Naive thymus-derived CD8-positive, alpha-beta T cell (primary cell): ENCODE measurements at places on chromosomes 1 and 21. TPM values are rescaled to one million over a fixed set of nuclear protein-coding genes. Genes with fewer than 3 reads are reported as not detected.

The SPATA1 gene
- total RNA-seq: 2.5 TPM

The CD55 gene
- total RNA-seq: 102 TPM

The SOD1 gene
- 211 TPM for total RNA-seq

The LCA5L gene
- 0.23 TPM for total RNA-seq

The LYPD8 gene
- total RNA-seq: not detected

The MAP1LC3C gene
- total RNA-seq: not detected

The SYTL1 gene
- total RNA-seq: 135 TPM

The CD53 gene
- total RNA-seq: 295 TPM

The LMX1A gene
- not detected for total RNA-seq

The C1orf53 gene
- not detected for total RNA-seq

DNA sequence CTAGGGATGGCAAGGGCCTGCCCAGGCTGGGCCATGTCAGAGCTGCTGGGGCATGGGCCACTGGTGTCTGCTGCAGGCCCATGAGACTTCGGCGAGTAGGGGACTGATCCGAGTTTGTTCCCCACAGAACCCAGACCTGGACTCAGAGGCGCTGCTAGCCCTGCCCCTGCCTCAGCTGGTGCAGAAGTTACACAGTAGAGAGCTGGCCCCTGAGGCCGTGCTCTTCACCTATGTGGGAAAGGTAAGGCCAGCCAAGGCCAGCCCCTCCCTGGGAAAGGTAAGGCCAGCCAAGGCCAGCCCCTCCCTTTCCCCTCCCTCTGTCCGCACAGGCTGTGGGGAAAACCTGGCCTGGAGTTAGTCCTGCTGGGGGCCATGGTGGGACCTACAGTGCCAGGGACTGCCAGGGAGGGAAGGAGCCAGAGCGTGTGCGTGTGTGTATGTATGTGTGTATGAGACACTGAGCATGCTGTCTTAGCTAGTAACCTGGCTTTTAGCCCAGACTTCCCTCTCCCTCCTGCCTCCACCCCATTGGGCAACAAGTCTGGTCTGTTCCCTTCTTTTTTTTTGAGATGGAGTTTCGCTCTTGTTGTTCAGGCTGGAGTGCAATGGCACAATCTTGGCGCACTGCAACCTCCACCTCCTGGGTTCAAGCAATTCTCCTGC, 8.0 kb downstream of the FAAH start:
- DNase-seq: no peak

DNA sequence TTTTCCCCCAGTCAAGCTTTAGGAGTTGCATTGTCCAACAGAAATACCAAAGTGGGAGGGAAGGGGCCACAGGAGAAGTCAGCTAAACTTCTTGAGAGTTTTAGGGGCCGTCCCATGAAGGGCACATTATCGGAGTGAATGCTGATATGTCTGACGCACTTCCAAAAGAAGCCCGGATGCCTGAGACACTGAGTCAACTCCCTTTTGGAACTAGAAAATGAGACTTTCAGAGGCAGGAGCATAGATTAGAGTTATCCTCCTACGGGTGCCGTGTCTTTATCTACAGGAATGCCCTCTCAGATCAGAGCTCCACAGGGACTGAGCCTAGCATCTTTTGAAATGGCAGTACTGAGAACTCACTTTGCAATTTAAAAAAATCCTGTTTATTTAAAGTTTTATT, 13.1 kb downstream of the ACTN2 start:
- DNase-seq: no peak

DNA sequence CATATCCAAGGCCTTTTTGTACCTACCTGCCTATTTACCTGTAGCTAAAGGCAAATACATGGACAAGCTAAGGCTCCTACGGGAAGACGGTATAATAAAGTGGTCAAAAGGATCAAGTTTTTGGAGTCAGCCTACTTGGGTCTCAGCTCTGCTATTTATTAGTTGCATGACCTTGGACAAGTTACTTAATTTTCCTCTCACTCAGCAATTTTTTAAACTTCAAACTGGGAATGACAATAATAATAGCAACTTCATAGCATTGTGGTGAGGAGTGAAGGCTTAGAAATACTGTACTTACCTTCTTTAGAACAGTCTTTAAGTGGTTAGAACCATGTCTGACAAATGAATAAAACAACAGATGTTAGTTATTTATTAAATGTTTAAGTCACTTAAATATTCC, 60.2 kb upstream of the SLC35F3 start:
- no peak for DNase-seq

GRCh38 chr1:115245227-115245626, 92.8 kb downstream of the NGF start:
- DNase-seq: no peak

DNA sequence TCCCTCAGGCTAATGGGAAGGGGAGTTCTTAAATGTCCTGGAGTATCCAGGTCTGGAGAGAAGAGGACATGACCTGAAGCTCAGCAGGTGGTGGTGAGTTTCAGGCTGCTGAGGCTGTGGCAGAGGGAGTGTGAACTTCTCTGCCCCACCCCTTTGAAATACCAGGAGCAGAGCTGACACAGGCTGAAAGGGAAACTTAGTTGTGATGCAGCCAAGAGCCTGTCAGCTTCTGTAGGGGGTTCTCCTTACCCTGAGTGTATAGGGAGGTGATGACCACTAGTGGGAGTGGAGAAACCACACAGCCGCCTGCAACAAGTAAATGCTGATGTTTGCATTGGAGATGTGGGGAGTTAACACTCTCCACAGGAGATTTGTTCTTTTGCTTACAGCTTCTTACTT, 152.3 kb downstream of the FCRL5 start:
- DNase-seq: no peak

DNA sequence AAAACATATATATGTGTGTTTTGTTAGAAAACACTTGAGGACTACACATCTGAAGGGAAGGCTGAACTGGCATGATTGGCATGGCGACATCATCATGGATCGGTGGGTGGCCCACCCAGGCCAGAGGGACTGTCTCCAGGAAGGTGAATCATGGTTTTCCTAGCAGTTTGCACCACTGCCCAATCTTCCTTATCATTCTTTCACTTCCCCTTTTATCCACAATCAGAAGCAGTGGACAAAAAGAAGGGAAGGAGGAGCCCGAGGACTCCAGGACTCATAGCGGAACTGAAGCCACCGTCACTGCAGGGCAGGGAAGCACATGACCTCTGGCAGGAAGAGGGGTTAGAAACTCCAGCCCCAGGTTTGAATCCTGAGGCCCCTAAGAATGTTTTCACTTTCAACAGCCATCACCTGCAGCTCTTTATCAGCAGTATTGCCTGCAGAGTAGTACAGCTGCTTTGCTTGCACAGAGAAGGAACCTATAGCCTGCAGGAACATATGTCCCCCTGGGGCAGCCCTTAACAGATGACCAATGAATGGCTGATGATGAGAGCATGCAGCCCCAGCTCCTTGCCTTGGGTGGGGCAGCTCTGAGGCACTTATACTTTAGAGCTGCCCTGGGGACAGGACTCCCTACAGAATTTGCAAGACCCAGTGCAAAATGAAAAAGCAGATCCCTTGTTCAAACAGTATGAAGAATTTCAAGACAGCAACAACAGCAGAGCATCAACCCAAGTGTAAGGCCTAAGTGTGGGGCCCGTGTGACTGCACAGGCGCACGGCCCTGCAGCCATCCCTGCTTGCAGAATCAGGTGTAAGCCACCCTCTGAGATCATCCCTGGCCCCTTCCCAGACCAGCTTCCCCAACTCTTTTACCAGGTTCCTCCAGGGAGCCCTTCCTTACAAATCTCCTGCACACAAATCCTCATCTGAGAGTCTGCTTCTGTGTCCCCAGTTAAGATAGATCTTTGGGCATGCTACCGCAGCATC, 241.8 kb upstream of the IRF2BP2 start:
- no peak for DNase-seq

DNA sequence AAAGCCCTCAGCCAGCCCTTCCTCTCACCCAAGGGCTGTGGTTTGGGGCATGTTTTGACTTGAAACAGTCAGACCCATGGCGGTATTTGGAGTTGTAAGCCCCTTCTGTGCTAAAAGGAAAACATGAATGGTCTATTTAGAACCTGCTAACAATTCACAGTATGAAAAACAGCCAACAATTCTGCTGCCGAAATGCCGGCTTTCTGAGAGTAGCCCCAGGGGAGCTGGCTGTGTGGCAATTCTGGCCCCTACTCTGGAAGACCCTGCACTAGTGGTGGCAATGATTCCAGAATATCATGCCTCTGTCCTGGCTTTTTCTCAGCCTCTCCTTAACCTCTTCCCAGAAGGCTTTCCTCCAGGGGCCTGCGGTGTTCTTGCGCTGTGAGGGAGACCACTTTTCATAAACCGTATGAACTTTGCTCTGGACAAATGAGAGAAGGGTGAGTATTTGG, 118.7 kb downstream of the EDEM3 start:
- no peak for DNase-seq

DNA sequence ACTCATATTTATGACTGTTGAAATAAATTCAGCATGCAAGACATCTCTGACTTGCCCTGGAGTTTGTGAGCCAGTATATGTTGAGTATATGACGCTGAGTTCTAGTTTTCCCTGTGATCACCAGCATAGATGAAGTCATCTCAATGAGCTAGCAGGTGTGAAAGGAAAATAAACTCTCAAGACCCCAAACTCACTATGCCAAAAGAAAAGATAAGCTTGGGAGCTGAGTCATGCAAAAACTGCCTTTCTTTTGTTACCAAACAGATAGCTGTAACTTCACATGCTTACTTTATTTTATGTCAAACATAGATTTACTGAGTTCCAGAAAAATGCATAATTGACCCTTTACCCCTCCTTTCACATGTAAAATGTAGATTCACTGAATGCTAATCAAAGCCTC, 52.9 kb downstream of the SERBP1 start:
- DNase-seq: no peak

DNA sequence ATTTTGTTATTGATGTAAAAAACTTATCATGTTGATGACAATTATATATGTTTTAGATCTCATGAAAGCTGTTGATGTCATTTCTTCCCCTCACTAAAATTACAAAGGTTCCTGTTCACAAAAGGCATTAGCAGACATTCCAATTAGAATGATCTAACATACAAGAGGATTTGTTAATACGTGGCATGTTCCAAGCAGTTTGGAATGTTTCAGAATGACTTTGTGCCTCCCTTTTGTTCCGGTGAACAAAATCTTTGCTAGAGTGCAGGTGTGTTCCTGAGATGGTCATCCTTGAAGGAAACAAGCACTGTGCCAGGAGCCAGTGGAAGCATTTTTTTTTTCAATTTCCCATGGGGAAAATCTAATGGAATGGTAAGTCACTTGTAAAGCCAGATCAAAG, 108.0 kb upstream of the KCTD3 start:
- no peak for DNase-seq

DNA sequence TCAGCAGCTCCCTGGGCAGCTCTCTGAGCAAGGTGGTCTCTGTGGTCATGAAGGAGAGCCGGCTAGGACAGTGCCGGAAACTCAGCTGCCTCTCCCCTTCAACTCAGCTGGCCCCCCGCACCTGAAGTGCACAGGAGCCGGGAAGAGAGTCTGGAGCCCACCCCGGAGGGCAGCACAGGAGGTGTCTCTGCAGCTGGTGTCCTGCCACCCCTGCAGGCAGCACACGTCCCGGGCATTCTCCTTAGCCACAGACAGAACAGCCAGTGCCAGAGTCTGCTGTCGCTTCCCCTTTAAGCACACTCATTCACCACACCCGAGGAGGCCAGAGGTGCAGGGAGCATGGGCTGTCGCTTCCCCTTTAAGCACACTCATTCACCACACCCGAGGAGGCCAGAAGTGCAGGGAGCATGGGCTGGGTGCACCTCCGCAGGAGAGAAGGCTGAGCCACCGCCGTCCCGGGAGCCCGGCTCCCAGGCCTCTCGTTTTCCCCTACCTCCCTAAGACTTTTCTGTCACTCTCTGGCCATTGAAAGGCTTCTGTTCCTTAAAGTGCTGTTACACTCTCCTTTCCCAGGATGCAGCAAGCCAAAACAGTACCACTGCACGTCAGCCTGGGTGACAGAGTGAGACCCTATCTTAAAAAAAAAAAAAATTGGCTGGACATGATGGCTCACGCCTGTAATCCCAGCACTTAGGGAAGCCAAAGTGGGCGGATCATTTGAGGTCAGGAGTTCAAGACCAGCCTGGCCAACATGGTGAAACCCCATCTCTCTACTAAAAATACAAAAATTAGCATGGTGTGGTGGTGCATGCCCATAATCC, 16.9 kb upstream of the SAMD11 start:
- no peak for DNase-seq

DNA sequence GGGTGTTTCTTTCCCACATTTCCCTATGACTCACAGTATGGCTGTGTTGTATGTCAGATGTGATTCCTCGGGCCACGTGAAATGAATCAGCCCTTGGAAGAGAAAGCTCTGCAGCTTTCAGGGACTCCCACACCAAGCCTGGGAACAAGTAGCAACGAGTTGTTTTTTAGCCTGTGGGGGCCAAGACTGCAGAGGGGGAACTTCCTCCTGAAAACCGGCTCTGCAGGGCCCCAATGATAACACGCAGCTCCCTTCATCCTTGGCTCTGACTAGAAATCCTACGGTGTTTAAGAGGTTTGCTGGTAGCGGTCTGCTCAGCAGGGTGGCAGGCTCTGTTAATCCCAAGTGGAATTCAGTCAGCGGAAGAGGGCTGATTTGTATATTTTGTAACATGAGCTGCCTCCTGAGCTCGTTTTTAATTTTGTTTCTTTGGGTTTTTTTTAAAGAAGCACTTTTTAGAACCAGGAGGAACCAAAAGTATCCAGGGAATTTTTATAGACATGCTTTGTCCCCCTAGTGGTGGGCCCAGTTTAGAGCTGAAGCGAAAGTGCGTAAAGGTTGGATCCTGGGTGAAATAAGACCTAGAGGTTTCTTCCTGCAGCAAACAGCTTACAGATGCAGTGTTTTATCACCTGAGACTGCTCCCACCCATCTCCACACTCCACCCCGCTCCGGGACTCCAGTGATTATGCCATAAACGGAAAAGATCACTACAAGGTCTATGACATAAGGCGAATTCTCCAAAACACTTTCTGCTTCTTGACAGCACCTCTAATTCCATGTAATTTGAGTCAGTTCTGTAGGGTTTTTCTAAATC, 48.8 kb downstream of the LAMC2 start:
- no peak for DNase-seq

GRCh38 chr1:163672976-163673758, 351.4 kb downstream of the NUF2 start:
- no peak for DNase-seq

- DNase-seq: no peak
These were observed 87.7 kb upstream of the POU3F1 start for GRCh38 chr1:38134294-38134755.

DNA sequence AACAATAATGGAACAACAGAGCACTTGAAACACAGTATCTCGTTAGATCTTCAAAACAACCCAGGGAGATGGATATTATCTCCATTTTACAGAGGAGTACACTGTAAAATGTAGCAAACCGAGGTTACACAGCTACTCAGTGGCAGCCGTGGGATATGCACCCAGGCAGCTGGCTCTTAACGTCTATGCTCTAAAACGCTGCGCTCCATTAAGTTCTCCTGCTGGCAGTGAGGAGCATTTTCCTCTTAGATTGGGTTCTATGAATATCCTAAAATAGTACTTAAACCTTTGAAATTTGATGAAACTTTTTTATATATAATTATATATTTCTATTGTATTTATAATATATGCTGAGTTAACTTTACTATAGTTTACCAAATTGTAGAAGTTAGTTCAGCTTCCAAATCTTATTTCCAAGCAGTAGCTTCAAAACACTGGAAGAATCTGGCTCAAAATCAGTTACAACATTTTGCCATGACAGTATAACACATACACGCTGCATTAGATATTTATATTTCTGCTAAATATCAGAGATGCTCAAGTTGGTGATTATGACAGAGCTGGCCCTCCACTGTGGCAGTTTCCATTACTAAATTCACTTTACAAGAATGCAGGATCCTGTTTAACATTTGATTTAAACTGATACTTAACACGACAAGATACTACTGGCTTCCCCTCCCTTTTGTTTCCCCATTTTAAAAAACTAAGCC, 49.5 kb downstream of the TGFBR3 start:
- no peak for DNase-seq

GRCh38 chr1:89725631-89726030, 92.7 kb downstream of the LRRC8C start:
- no peak for DNase-seq
